ENCODE measurements at places on chromosomes 2 and 18.

DNA sequence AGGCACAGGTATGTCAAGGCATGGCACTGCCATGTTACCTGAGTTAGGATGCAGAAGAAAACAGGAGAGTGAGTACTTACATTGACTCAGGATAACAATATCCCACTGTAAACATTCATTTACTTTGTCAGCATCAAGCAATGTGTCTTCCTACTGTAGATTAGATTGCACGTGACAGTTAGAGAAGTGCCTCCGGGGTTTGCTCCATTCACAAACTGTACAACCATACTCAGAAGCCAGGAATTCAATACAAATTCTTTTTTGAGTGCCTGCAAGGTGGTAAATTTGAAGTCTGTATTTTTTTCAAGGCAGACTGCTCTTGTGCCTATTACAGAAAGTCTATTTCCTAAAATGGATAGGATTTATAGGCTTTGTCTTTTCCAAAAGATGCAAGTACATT, 34.1 kb downstream of the CDCA7 start:
- DNase-seq = no peak

GRCh38 chr2:203824057-203824456, 43.5 kb upstream of the CTLA4 start:
- DNase-seq = no peak

DNA sequence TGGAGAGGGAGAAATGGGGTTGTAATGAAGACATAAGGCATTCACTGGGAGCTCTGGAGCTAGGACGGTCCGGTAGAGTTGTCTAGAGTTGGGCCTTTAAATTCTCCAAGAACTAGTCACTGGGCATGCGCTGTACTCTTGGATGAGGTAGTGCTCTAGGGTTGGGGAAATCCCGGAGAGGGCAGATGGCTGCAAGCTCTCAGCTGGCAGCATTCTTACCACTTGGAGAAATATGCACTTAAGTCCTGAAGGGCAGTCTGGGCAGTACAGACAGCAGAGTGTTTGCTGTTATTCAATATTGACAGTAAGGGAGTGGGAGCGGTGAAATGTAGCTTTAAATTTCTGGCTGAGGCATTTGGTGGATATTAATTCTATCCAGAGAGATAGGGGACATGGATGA, 214.6 kb downstream of the RDH14 start:
- no peak for DNase-seq

GRCh38 chr2:13652531-13653313, 936.0 kb downstream of the TRIB2 start:
- DNase-seq = no peak

- no peak for DNase-seq
Measured at GRCh38 chr2:234212534-234212933, 162.0 kb downstream of the SPP2 start.

DNA sequence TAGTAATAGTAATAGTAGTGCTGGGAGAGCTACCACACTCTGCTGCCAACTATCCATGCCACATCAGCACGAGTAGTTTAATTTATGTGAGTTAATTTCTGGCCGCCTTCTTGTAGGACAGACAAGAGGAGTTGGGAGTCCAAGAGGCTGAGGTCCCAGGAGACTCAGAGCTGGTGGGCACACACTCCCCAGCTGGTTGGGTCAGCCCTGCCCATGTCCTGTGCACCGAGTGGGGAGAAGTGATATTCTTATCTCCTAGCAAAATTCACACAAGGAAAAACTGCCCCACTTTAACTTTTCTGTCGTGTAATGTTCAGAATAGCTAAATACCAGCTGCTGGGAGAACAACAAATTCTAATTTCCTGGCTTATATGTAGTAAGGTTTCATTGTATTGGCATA, 15.2 kb upstream of the MAP4K4 start:
- no peak for DNase-seq

DNA sequence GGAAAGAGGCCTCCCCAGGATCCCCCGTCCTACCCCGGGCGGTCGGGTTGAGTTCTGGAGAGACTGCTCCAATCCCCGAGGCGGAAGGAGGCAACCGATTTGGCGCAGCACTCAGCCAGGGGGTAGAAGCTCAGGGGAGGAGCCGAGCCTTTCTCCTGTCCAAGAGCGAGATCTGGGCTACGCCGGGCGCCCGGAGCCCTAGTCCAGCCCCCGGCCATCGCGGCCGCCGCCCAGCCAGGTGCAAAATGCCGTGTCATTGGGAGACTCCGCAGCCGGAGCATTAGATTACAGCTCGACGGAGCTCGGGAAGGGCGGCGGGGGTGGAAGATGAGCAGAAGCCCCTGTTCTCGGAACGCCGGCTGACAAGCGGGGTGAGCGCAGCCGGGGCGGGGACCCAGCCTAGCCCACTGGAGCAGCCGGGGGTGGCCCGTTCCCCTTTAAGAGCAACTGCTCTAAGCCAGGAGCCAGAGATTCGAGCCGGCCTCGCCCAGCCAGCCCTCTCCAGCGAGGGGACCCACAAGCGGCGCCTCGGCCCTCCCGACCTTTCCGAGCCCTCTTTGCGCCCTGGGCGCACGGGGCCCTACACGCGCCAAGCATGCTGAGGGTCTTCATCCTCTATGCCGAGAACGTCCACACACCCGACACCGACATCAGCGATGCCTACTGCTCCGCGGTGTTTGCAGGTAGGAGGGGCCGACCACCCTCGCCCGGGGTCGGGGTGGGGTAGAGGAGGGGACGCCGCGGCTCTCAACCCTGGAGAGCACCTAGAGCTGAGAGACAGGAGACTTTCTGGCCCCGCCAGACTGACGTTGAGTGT, at the start of gene DYSF:
Gene DYSF (plus strand): TSS at position 158 of the 817 bp plus-strand sequence.
- peak; percentile 51 for DNase-seq

GRCh38 chr2:64626963-64627760, 26.6 kb downstream of the SERTAD2 start:
- DNase-seq = no peak

- no peak for DNase-seq
Measured at GRCh38 chr2:63676135-63676534, 87.4 kb downstream of the MDH1 start.

DNA sequence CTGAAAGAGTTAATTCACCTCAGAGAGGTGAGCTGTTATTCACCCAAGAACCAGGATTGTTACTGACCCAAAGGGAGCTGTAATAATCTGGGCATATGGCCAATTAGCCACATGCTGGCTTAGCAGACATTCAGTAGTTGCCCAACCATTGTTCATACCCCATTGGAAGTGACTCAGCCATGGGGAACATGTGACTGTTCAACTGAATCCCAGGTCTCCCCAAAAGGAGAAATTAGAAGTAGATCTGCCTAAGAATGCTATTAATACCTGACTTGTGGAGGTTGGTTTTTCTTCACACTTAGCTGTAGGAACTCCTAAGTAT, 272.6 kb upstream of the UBE2E3 start:
- DNase-seq = no peak

GRCh38 chr2:237513693-237514092, 26.6 kb downstream of the MLPH start:
- no peak for DNase-seq

GRCh38 chr2:162297925-162298552, 20.4 kb downstream of the IFIH1 start:
- DNase-seq = peak; percentile 52

GRCh38 chr2:27615316-27615715, 13.5 kb downstream of the CCDC121 start:
- no peak for DNase-seq

DNA sequence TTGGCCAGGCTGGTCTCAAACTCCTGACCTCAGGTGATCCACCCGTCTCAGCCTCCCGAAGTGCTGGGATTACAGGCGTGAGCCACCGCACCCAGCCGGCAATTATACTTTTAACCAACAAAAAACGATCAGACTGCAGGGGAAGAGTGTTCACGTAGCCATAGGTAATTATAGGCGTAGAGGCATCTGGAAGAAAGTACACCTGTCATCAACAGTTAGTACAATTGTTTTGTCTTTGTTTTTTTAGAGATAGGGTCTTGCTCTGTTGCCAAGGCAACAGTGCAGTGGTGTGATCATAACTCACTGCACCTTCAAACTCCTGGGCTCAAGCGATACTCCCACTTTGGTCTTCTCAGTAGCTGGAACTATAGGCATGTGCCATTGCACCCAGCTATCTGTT, 20.0 kb downstream of the ST3GAL5 start:
- no peak for DNase-seq

GRCh38 chr18:21327101-21327500, 85.1 kb downstream of the GREB1L start:
- DNase-seq = no peak

DNA sequence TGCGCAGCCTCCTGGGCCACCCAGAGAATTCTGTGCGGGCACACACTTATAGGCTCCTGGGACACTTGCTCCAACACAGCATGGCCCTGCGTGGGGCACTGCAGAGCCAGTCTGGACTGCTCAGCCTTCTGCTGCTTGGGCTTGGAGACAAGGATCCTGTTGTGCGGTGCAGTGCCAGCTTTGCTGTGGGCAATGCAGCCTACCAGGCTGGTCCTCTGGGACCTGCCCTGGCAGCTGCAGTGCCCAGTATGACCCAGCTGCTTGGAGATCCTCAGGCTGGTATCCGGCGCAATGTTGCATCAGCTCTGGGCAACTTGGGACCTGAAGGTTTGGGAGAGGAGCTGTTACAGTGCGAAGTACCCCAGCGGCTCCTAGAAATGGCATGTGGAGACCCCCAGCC, 11.8 kb upstream of the TTLL4 start:
- DNase-seq = no peak

DNA sequence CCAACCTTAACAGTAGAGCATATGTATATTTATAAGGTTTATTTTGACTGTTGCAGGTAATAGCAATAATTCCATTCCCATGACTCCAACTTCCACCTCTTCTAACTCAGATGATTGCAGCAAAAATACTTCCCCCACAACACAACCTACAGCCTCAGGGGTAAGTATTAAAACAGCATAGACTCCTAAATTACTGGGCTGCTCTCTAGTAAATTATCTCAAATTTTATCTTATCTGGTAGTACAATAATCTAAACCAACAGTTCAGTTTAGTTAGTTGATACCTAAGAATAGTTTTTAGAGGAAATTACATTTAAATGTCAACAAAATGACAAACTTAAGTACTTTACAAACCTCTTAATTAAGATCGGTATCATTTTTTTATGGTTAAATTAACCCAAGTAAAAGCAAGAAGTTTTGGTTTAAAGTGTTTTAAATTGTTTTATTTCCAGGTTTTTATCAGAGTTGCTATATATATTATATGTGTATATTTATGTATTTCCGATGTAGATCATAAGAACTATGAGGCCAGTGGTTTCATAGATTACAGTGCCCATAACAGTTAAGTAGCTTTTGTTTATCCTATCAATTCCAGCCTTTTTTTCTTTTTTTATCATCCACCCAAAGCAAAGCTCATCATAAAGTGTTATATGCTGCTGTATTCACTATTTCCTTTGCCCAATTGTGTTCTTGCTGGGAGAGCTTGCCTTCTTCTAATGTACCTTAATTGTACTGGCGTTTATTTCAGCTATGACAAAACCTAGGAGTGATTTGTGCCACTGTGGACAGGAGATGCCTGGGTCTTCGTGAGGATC, 13.7 kb downstream of the GATA6 start:
- DNase-seq = no peak

GRCh38 chr2:42768706-42769256, 4.8 kb upstream of the OXER1 start:
- DNase-seq = no peak

DNA sequence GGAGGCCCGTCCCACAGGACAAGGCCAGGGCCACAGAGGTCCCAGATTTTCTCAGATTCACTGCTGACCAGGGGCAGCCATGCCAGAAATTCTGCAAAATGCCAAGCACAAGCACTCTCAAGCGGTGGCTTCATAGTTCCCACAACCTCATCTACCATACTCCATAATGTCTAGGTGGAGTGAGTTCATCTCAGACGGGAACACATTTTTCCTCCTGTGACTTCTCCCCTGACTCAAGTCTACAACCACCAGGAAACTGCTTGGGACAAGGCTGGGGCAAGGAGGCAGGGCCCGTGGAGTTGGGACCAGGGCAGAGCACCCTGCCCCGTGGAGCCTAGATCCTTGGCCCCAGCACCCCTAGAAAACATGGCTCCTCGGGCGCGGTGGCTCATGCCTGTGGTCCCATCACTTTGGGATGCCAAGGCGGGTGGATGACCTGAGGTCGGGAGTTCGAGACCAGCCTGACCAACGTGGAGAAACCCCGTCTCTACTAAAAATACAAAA, 150.7 kb upstream of the HAAO start:
- DNase-seq = no peak

DNA sequence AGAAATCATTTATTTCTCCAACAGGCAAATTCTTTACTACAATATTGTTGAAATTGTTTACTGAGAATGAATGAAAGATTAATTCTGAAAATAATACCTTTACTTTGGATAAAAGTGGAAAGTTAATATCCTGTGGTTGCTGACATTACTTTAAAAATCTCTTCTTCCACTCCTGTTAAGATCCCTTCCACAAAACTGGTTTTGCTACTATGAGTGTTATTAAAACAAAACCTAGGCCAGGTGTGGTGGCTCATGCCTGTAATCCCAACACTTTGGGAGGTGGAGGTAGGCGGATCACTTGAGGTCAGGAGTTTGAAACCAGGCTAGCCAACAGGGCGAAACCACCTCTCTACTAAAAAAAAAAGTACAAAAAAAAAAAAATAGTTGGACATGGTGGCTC, 123.9 kb upstream of the CCDC150 start:
- DNase-seq = no peak

DNA sequence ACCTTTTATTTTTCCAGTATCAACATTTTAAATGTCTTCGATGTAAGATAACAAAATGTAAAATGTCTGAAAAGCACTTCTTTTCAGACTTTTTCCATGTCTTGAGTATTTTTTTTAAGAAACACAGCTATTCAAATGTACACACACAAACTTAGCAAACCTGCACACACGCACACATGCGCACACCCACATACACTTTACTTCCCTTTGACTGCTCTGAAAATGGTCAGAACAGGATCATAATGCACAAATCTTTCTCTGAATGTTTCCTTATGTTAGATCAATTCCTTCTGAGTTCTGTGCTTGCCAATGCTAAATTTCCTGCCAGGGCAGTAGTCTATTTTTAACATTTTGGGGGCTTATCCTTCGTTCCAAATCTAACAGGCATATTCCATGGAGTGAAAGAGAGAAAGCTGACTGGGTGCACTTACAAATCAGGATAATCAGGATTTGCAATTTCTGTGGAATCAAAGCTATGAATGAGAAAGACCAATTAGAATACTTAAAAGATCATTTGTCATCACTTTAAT, 136.3 kb downstream of the ZEB2 start:
- DNase-seq = no peak
